Stimulated activated CD8-positive, alpha-beta memory T cell treated with anti-CD3 and anti-CD28 coated beads, Interleukin-15, amount 100 ng/mL, for 48 hours (primary cell): ENCODE measurements at places on chromosomes 11 and 22.

GRCh38 chr11:129814244-129815014, 1.2 kb upstream of the TMEM45B start:
- peak; percentile 7 for DNase-seq

- no peak for DNase-seq
Measured at GRCh38 chr11:350723-351255, 18.5 kb upstream of the B4GALNT4 start.

GRCh38 chr11:6498121-6498520, 1.0 kb downstream of the DNHD1 start:
- DNase-seq, result no peak

GRCh38 chr11:112624431-112624830, 336.8 kb upstream of the NCAM1 start:
- no peak for DNase-seq

GRCh38 chr22:46881373-46882118, 119.1 kb downstream of the TBC1D22A start:
- no peak for DNase-seq

DNA sequence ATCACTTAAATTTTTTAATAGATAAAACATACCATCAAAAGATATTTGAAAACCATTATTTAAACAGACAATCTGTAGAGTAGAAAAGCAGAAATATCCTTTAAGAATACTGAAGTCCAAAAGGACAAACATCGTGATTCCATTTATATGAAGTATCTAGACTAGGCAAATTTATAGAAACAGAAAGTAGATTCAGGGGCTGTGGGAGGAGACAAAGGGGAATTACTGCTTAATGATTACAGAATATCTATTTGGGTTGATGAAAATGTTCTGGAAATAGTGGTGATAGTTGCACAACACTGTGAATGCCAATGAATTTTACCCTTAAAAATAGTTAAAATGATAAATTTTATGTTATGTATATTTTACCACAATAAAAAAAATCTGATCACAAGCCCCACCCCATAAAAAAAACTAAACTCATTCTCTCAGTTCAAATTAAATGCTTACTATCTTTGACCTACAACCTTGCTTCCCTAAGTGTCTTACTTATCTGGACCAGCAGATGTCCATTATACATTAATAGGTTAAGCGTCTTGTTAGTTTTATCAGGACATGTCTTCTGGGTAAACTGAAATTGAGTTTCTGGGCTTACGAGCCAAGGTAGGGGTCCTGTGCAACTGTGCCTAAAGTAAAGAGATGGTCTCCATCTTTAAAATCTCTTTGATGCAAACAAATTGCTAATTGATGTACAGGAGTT, 86.3 kb downstream of the FCHSD2 start:
- no peak for DNase-seq
